ENCODE measurements at places on chromosomes 4 and X. TPM values are rescaled to one million over a fixed set of nuclear protein-coding genes. Genes with fewer than 3 reads are reported as not detected.

Gene NEUROG2
- polyA plus RNA-seq: not detected

Gene PF4V1
- polyA plus RNA-seq: not detected

Gene ERAS
- 0.20 TPM for polyA plus RNA-seq

Gene UCHL1
- 87.6 TPM for polyA plus RNA-seq

Gene UGT2A1
- not detected for polyA plus RNA-seq

Gene FAM133A
- 2.3 TPM for polyA plus RNA-seq

Measured in adrenal gland (tissue), 19 donors.